Amygdala (tissue), 56 donors: ENCODE measurements at places on chromosomes 3 and 15.

GRCh38 chr15:36803773-36804172 is 224.3 kb downstream of the CDIN1 start:
- DNase-seq = no peak

GRCh38 chr3:142027735-142028134 is 121.6 kb downstream of the TFDP2 start:
- DNase-seq = no peak

GRCh38 chr15:100224206-100225185 is 117.3 kb downstream of the ADAMTS17 start:
- DNase-seq = no peak

GRCh38 chr15:75109021-75109735 is 85.8 kb downstream of the PPCDC start:
- no peak for DNase-seq

DNA sequence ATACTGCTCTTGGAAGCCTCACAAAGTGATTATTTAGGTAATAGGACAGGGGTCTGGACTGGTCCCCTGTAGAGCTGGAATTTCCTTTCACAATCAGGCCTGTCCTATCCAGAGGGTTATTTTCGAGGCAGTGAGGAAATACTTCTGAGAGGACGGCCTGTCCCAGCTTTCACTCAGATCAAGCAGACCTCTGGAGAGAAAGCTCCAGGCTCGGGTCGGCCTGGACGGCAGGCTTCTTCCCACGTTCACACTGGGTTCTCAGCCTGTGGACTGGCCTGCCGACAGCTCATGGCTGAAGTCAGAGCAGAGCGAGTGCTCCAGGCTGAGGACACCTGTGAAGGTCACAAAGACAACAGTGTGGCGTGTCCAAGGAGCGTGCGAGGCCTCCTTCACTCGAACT is 405.3 kb downstream of the VPS13C start:
- no peak for DNase-seq

DNA sequence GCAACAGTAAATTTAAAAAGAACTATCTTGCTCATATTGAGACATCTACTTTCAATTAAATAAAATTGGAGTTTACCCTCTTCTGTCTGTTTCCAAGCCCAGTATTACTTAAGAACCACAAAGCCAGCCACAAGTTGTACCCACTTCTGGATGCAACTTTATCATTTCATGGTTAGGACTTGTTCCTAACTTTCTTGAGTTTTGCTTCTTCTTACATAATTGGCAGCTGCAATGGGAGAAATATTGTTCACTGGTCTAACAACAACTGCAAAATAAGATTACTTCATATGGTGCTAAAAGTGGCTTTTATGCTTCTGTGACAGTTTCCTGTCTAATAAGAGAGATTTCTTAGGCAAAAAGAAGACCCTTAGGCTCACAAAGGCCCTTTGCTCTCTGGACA is 240.6 kb downstream of the OTOL1 start:
- no peak for DNase-seq

DNA sequence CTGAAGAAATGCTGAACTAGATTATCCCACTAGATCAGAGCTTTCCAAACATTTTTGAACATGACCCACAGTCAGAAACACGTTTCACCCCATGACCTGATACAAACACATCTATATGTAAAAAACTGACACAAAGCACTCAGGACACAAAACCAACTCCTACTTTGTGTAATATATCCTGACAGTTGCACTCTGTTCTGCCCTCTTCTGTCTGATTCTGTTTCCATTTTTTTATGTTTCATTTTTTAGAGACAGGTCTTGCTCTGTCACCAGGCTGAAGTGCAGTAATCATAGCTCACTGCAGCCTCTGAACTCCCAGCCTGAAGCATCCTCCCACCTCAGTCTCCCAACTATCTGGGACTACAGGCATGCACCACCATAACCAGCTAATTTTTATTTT is 15.8 kb upstream of the RFTN1 start:
- DNase-seq = no peak

DNA sequence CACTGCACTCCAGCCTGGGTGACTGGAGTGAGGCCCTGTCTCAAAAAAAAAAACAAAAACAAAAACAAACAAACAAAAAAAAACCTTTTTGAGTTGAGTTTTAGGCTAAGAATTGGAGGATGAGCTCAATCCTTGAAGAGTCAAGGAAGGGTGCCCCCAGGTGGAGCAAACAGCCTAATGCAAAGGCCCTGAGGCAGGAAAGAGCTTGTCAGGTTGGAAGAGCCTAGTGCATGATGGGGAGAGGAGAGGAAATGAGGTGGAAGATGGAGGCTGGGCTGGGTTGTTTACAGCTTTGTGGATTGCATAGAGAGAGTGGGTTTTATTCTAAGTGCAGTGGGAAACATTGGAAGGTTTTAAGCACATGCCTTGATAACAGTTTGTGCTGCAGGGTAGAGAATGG is 2.1 kb upstream of the SNX22 start:
- no peak for DNase-seq

DNA sequence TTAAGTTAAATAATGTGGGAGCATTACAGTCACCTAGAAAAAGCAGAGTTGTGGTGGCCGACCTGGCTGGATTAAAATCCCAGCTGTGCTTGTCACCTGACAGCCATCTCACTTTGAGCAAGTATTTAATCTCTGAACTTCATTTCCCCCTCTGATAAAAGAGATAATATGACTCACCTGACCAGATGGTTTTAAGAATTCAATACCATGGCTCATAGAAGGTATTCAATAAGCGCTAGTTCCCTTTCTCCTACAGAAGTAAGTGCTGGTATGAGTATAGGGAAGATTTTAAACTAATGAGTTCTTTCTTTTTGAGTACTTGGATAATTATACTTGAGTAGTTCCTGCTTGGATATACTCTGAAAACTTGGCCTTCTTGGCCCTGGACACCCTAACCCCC is 325.5 kb downstream of the IL5RA start:
- no peak for DNase-seq

GRCh38 chr15:78996894-78997275 is 52.0 kb upstream of the CTSH start:
- DNase-seq = no peak

DNA sequence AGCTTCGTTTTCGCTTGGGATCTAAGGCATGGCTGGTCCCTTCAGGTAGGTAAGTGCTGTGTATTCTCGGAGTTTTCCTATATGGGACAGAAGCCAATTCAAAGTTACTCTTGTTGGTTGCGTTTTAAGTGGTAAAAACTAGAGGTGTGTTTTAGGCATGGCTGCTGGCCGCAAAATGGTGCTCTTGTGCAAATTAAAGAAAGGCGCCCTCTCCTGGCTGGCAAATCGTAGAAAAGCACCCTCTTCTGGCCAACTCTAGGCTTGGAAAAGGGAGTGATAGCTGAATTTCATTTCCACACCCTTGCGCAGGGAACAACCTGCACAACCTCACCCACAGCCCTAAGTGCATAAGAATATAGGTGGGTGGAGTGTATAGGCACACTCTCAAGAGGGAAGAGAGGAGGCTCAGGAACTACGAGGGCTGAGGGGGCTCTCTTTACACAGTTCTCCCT is 23.5 kb downstream of the DRD3 start:
- no peak for DNase-seq

- no peak for DNase-seq
Measured at GRCh38 chr3:76442374-76442915, 597.5 kb upstream of the ROBO2 start.

DNA sequence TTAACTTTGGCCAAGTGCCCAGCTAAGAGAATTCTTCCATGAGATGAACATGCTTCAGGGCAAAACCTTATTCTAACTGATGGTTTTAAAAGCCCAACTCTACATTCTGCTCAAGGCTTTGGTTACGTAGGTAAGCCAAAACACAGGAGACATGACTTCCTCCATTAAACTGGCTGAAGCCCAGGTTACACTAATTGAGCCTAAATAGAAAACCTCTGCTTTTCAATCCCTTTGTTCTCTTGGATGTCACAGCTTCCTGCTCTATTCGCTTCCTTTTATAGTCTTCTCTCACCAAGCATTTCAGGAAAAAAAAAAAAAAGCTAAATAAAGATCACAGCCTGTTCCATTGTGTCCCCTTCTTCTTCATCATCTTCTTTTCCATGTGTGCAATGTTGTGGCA is 420.4 kb downstream of the TIGIT start:
- DNase-seq = no peak

- DNase-seq = no peak
Measured at GRCh38 chr3:73432023-73432705, 192.6 kb downstream of the PDZRN3 start.

DNA sequence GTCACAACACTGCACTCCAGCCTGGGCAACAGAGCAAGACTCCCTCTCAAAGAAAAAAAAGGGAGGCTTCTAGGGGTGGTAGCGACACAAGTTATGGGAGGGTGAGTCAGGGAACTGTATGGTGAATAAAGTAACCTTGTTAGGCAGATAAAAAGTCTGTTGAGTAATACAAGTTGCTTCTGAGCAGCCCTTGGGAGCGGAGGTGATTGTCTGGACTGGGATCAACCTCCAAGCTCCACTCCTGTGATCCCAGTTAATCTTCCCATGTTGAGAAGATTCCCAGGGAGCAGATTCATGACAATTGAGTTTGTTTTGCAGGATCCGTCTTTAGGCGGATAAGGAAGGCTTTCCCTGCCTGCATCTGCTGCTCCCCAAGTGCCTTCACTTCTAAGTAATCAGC is 335.9 kb downstream of the THSD4 start:
- DNase-seq = no peak

- no peak for DNase-seq
Measured at GRCh38 chr3:133851266-133851906, 44.3 kb downstream of the RAB6B start.

GRCh38 chr3:88211096-88211890 is 61.5 kb downstream of the C3orf38 start:
- DNase-seq = no peak

- DNase-seq = no peak
Measured at GRCh38 chr3:12944413-12944812, 103.0 kb upstream of the RPL32 start.

DNA sequence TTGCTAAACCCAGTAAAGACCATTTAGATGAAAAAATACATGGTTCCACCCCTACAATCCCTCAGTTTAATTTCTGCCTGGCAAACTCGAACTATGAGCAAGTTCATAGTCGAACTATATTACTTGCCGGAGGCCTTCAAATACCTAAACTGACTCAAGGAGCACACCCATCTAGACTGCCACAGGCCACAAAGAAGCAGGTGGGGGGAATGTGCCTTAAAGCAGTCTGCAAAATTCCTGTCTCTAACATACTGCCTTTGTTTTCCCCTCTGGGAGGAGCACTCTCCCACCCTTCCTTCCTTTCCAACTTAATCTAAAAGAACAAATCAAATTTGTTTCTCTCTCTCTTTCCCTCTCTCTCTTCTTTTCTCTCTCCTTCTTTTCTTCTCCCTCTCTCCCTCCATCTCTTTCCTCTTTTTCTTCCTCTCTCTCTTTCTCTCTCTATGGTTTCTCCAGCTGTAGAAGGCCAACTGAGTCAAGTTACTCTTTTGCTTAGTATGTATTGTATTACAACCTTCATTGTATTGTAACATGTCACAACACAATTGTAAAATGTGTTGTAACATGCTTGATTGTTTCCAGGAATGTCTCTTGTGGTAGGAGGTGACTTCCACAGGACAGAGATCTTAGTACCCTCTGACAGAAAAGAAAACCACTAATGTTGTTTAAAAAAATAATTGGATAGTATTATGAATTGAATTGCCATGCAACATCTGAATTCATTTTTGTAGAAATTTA is 496.3 kb downstream of the ROBO2 start:
- DNase-seq = no peak

GRCh38 chr3:151171145-151171757 is 31.8 kb downstream of the GPR171 start:
- no peak for DNase-seq

- no peak for DNase-seq
Measured at GRCh38 chr15:31974855-31975829, 55.2 kb upstream of the CHRNA7 start.

DNA sequence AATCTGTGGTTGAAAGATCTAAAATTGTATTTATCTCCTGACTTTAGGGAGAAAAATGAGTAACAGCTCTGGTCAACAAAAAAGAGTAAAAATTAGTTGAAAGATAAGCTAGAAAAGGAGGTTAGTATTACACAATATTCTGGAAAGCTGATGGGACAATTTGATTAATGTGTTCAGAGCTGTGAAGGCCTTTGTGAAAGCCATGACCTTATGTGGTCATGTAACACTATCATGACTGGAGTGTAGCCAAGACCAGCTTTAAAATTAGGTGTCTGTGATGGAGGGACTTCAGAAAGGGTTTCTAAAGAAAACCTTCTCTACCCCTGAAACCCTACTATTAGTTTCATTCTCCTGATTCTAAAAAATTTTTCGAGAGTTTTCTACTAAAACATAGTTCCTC is 127.2 kb downstream of the NFKBIZ start:
- DNase-seq = no peak

DNA sequence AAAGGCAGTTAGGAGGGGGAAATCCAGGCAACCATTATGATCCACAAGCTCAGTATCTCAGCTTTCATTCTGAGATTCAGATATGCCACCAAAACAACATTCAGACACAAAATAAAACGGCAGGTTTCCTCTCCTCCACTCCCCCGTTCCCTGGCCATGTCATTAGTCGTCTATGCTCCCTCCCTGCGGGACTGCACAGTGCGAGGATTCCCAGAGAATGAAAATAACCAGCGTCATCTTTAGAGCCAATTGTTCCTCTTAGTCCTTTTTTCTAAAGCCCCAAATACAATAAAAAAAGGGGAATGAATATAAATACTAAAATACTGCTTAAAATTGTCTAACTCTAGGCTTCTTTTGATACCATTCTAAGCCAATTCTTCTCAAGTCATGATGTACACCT is 7.8 kb upstream of the SLCO3A1 start:
- no peak for DNase-seq

GRCh38 chr3:32281570-32282106 is 43.2 kb downstream of the CMTM8 start:
- DNase-seq = no peak

- no peak for DNase-seq
Measured at GRCh38 chr3:5466065-5466464, 278.6 kb downstream of the EDEM1 start.

DNA sequence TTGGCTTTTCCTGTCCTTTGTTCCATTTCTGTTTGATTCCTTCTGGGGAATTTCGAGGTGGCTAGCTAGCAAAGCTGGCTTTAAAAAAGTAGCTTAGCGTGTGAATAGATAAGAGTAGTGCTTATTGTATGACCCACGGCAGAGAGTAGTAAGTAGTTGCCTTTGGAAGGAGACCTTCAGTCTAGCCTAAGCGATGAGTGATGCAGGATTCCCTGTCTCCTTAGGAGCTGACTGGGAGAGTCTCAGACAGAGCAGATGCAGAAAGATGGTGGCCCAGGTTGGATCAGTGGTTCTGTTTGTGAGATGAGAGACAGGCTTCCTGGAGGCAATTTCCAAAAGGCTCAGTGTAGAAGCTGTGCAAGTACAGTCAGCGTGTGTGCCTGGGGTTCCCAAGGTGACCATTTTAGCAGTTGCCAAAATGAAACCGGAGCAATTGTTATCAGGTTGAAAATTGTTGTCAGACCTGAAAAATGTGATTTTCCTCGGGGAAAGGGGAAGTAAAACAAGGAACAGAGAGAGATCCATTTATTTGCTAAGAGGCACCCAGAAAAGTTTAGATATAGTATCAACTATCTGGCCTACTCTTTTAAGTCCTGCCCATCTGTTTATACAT is 681 bp upstream of the IL5RA start:
- no peak for DNase-seq

- no peak for DNase-seq
Measured at GRCh38 chr3:126656371-126657134, 1.6 kb upstream of the TXNRD3 start.
